ENCODE measurements at places on chromosomes 1 and 21.

GRCh38 chr1:4059270-4059669, 159.2 kb upstream of the C1orf174 start:
- no peak for DNase-seq

DNA sequence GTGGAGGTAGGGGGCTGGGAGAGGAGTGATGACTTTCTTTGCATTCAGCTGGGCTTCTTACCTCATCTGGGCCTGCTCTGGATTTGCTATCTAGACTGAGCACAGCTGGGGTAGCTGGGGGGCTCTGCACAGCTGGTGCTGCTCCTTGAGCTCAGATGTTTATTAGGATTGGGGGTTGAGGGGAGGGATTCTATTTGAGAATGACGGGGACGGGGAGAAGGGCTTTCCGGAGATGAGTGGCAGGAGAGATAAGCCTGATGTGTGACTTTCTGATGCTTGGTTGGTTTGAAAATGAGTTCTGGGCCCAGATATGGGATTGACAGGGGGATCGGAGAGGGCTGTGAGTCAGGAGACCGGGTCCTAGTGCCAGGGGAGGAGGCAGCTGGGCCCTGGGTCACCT, 146.1 kb upstream of the CSF3R start:
- no peak for DNase-seq

GRCh38 chr1:192538407-192539296, 36.9 kb upstream of the RGS1 start:
- DNase-seq, result no peak

- DNase-seq, result no peak
Observed at GRCh38 chr1:94883691-94884090, 43.2 kb downstream of the CNN3 start.

GRCh38 chr1:229529639-229530038, 21.5 kb upstream of the NUP133 start:
- no peak for DNase-seq

GRCh38 chr1:88134983-88135921, 548.8 kb upstream of the PKN2 start:
- DNase-seq, result no peak

GRCh38 chr1:15691434-15692032, 7.4 kb downstream of the PLEKHM2 start:
- DNase-seq, result no peak

GRCh38 chr1:208139434-208140045, 104.6 kb downstream of the PLXNA2 start:
- DNase-seq, result no peak

DNA sequence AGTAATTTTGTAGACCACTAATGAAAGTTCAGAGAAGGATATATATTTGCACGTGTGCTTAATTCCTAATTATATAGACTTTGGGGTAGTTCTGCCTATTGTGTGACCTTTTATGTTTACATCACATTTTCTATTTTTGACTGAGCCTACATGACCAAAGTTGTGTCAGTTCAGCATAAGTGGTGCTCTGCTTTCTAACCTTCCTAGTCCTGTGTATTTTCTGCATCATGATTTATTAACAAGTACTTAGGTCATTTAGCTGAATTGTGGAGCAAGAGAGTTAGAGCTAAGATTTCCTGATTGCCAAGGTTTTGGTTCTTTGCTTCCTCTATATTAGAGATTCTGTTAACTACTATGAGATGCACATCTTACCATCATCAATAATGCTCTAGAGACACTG, 176.0 kb downstream of the C1orf21 start:
- DNase-seq, result no peak

GRCh38 chr21:30234643-30235042, 18.7 kb upstream of the CLDN8 start:
- no peak for DNase-seq

DNA sequence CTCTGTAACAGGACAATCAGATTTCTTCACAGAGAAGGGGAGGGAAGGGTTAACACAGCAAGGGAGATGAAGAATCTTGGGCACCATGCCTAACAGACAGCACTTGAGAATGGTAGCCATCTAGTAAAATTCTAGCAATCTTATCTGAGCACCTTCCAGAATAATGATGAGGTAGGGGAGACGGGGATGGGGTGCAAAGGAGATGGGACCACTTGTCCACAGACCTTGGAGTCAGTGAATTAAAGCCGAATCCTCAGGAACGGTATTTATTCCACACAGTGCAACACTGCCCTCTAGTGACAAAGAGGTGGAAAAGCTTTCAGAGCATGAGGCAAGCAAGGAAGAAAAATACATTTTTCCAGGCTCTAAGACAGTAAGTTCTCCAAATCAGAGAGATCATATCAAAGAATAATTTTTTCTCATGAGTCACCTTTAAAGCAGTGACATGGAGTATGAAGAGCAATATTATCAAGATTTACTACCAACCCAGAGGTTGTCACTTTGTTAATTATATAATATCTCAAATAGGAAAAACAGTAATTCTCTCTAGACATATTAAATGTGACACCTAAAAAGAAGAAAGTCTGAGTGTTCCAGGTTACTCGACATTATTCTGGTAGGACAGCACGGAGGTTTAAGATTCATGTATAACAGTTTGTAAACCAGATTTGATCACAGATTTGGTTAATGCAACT, 43.3 kb upstream of the LPAR3 start:
- DNase-seq, result no peak

DNA sequence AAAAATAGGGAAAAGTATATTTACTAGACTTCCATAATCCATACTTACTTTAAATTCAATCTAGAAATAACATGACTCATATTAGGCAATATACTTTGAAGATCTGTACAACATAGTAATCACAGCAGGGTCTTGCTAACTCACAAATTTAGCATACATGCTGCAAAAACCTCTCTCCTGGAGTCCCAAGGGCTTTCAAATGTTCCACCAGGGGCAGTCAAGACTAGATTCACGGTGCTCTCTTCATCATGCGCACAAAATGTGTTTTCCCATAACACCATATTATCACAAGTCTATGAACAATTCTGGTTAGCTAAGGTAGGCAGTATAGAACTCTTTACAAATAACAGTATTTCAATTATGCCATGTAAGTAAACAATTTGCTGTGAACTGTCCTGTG, 45.8 kb downstream of the SSX2IP start:
- DNase-seq, result no peak

- DNase-seq, result no peak
Observed at GRCh38 chr1:151401125-151401788, 1.9 kb downstream of the PSMB4 start.

GRCh38 chr21:38261851-38262250, 5.1 kb downstream of the KCNJ15 start:
- no peak for DNase-seq

- no peak for DNase-seq
Observed at GRCh38 chr21:37210130-37210529, 57.0 kb downstream of the VPS26C start.

GRCh38 chr1:36055706-36056105, 28.2 kb upstream of the TEKT2 start:
- DNase-seq, result no peak

GRCh38 chr1:18109756-18110597, 2.4 kb downstream of the IGSF21 start:
- DNase-seq, result no peak

DNA sequence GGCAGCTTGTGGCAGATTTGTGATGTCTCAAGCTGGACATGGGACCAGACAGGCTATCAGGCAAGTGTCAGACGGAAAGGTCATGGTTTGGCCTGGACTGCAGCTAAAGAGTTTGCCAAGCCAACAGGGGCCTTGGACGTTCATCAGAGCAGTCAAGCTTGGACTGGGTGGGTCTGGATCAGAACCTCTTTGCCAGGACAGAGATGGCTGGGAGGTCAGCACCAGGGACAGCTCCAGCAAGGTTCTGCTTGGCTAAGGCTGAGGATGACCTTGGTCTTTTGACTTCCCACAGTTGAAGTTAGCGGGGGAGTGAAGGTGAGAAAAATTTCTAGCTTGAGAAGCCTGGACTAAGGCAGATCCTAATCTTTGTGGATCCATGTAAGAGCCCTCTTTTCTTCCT, 68.1 kb downstream of the GRIK3 start:
- peak; percentile 5 for DNase-seq

- DNase-seq, result no peak
Observed at GRCh38 chr1:156262461-156263287, 14.8 kb upstream of the PAQR6 start.

DNA sequence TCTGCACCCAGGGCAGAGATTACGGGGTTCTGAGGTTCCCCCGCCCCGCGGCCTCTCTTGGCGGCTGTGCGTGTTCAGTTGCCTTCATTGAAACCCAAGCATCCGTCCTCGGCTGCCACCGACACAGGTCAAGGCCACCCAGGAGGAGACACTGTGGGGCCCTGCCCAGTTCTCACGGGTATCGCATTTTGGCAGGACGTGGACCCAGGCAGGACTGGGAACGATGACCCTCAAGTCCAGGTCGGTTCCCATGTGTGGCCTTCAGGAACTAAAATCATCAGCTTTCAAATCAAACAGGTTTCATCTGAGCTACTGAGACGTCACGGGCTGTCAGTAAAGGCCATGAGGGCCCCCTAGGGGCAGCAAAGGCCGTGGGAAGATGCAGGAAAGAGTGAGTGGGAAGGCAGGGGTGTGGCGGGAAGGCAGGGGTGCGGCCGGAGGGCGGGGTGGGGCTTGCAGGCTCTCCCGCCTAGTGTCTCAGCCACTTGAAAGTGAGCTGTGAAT, 7.0 kb upstream of the C1orf174 start:
- no peak for DNase-seq

GRCh38 chr1:162916407-162916806, 55.4 kb upstream of the CCDC190 start:
- DNase-seq, result no peak

DNA sequence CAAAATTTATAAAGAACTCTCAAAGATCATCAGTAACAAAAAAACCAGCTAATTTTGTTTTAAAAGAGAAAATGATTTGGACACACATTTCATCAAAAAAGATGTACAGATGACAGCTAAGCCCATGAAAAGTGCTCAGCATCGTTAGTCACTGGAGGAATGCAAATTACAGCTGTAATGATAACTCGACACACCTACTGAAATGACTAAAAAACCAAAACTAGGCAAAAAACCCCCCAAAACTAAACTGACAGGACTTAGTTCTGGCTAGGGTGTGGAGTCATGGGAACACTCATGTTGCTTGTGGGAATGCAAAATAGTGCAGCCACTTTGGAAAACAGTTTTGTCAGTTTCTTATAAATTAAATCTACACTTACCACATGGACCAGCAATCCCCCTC, 59.5 kb downstream of the CNIH3 start:
- no peak for DNase-seq

- peak; percentile 40 for DNase-seq
Observed at GRCh38 chr1:110783292-110783918, 89.5 kb upstream of the CD53 start.

GRCh38 chr1:73911849-73912248, 286.1 kb downstream of the LRRIQ3 start:
- no peak for DNase-seq

GRCh38 chr21:45948576-45949141, 32.9 kb upstream of the COL6A1 start:
- DNase-seq, result no peak

DNA sequence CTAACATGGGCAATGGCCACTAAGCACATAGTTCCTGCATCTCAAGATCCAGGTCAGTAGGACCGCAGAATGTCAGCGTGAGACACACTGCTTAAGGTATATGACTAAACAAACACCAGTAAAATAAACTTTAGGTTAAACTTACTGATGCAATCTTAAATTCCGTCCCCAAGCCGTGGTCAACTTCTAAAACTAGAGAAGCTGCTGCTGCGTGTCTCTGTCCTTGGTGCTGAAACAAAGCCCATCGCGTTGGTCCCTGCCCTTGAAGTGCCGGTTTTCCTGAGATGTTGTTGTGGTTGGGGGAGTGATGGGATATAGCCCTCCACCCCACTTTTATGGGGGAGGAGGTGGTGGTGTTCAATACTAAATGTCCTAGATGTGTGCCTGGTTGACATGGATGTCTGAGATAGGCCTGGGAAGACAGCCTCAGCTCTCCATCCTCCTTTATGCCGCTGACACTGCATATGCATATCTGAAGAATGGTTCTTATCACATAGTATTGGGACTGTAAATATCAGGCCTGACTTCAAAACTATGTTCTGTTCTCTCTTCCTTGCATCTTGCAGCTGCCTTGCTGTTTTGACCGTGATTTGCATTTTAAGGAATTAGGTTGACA, 72.0 kb upstream of the KCNA3 start:
- DNase-seq, result peak; percentile 56

DNA sequence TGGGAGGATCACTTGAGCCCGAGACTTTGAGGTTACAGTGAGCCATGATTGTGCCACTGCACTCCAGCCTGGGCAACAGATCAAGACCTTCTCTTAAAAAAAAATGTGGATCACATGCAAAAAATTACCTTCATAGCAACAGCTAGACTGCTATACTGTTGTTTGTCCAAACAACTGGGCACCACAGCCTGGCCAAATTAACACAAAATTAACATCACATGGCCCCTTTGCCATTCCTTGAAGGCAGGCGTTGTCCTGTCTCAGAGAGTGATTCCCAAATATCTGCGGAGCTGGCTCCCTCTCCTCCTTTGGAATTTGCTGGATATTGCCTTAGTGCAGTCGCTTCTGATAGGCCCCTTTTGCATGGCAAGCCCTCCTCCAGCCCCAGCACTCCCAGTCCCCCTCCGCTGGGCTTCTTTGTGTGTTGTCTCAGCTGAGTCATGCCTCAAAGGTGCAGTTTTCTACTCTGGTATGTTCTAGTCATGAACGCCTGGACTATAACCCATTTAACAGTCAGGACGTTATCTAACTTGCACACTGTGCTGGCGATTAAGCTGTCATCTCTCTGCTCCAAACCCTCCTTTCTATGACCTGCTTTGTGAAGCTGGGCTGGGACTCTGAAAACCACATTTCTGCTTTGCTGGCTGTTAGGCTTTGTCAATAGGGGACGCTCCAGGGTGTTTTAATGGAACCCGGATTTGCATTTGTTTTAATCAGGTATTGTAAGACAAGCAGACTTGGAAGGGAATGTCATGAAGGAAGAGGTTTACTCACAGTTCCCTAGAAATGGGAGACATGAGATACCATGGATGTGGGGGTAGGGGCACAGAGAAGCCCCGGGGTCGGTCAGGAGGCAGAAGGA, 20.1 kb upstream of the HPCAL4 start:
- no peak for DNase-seq

GRCh38 chr1:245378745-245379144, 224.0 kb downstream of the KIF26B start:
- DNase-seq, result no peak

GRCh38 chr1:43527111-43527878, 3.4 kb upstream of the PTPRF start:
- no peak for DNase-seq

GRCh38 chr21:38999161-38999560, 184.1 kb downstream of the PSMG1 start:
- no peak for DNase-seq

DNA sequence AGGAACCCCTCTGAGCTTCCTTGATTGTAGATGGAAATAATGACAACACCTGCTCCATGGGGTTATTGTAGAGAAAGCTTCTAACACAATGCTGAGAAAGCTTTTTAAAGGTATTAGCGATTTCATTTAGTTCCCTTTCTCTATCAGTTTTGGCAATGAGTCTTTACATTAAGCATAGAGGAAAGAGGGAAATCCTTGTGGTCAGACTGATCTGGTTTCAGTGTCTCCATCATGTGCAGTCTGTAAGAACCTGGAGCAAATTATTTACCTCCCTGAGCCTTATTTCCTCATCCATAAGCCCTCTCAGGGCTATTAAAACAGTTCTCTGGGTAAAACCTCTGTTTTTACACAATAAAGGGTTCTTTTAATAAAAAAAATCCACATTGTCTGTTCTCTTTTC, 87.5 kb downstream of the FGGY start:
- DNase-seq, result no peak

GRCh38 chr1:26826261-26827105, at the start of gene ZDHHC18:
Gene ZDHHC18 (plus strand): TSS chr1:26826688. CDS start chr1:26826805, 117 bp downstream.
- peak; percentile 66 for DNase-seq

Measured in activated CD4-positive, alpha-beta T cell treated with anti-CD3 and anti-CD28 coated beads, Interleukin-2, amount 50 U/mL, for 1 hour (primary cell).